ENCODE measurements at places on chromosomes 11 and 22.

DNA sequence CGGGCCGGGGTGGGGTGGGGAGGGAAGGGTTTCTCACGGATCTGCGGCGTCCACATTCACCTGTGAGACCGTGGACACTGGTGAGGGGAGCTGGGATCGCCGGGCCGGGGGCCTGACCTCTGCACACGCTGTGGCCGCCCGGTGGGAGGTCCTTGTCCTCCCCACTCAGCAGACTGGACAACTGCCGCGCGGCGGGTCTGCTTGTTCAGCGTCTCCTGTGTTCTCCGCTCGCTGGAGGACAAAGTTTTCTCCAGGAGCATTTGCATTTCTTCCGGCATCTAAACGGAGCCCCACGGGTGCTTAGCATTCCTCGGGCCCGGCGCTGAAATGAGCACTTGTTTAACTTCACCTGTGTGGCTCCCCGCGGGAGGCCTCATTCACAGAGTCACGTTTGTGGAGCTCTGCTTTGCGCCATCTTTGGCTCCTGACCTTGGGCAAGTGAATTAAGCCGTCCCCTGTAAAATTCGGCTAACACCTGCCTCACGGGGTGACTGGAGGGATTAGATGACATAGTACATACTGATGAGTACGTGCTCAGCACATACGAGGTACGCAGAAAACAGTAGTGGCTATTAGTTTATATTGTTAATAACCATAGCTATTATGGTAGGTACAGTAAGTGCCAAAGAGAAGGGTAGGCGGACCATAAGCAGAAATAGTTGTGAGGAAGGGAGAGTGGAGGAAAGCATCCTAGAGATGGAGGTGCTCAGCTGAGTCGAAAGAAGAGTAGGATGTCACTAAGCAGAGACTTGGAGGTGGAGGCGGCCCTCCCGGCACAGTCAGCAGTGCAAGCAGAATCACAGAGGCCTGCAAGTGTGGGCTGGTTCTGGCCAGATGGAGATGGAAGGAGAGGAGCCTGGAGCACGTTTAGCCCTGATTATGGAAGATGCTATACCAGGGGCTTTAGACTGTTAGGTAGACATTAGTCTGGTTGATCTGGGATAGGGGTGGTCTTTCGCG, 885 bp downstream of the TRMU start:
- no peak for DNase-seq

DNA sequence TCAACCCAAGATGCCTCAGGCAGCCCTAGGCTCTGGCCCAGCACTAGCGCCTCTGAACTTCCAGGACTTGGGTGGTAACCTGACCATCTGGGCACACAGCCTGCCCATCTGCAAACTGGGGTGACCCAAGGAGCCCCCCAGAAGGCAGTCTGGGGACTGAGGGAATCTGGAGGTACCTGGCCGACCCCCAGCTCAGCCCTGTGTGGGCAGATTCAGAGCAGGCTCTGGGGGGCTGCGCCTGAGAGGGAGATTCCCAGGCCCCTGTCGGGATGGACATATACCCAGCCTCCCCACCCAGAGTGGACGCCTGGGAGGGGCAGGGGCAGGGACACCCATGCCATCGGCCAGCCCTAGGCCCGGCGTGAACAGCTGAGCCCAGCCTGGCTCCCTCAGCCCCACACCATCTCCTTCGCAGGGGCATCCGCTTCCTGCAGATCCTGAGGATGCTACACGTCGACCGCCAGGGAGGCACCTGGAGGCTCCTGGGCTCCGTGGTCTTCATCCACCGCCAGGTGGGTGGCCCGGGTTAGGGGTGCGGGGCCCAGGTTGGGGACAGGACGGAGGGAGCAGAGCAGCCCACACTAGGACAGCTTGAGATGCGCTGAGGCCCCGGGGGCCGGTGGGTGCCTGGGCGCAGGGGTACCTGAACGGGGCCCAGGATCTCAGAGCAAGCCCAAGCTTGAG, 126.9 kb downstream of the KCNQ1 start:
- DNase-seq = peak; percentile 77

GRCh38 chr11:73163638-73164174, 21.6 kb upstream of the FCHSD2 start:
- no peak for DNase-seq

GRCh38 chr22:43455846-43456245, 44.0 kb downstream of the MPPED1 start:
- peak; percentile 1 for DNase-seq

DNA sequence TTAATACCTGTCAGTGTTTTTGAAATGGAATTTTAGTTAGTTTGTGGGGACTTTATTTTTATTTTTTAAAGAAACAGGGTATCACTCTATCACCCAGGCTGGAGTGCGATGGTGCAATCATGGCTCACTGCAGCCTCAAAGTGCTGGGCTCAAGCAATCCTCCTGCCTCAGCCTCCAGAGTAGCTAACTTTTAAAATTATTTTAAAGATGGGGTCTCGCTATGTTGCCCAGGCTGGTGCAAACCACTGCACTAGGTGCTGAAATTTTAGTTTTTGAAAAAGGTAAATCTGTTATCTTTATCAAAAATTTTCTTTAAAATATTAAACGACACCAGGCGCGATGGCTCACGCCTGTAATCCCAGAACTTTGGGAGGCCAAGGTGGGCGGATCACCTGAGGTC, 42.6 kb downstream of the AMBRA1 start:
- DNase-seq = no peak

GRCh38 chr22:20080776-20081654, 974 bp downstream of the DGCR8 start:
- DNase-seq = no peak

GRCh38 chr11:39570526-39570925, 1888.9 kb downstream of the LRRC4C start:
- DNase-seq = no peak

DNA sequence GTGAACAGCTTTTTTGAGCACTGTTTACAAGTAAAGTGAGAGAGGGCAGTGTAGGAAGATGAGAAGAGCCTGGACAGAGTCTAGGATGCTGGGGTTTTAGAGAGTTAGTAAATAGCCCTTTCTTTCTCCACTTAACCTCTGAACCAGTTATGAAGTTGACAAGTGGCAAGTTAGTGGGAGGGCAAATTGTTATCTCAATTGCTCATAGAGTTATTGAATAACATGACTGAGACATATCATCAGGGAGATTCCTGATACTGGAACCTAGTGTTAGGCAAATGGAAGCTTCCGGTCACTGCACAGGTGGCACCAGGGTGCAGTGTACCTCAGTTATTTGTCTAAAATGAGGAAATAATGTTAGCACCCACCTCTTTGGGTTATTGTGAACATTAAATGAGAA, 57.8 kb upstream of the PTPN5 start:
- no peak for DNase-seq
